ENCODE measurements at places on chromosomes 3 and 15.

DNA sequence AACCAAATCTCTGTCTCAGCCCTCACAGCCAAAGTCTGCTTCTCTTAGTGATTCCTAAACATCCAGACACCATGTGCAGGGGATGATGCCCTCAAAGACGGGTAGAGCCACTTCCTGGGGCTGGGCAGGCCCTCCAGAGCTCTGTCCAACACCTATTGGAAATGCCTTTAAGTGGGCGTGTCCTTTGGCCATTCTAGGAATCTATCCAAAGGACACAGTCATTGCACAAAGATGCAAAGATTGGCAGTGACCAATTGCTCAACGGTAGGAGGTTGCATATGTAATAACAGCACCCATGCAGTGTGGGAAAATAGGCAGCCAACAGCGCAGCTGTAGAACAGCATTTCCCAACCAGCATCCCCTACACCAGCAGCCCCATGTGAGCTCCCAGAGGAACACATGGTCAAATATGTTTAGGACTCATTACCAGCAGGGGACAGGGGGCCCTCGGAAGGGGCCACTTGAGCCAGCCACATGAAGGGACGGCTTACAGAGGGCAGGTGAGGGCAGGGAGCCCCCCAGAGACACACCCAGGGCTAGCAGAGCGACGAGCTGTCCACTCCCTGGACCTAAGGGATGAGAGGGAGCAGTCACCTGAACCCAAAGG, 142.8 kb upstream of the IQSEC1 start:
- no peak for DNase-seq

GRCh38 chr3:58266577-58266976, 29.0 kb downstream of the ABHD6 start:
- DNase-seq: no peak

GRCh38 chr3:187210545-187211327, 13.4 kb downstream of the RTP1 start:
- no peak for DNase-seq

- DNase-seq: no peak
Observed at GRCh38 chr15:72281713-72282112, 9.4 kb upstream of the PARP6 start.

DNA sequence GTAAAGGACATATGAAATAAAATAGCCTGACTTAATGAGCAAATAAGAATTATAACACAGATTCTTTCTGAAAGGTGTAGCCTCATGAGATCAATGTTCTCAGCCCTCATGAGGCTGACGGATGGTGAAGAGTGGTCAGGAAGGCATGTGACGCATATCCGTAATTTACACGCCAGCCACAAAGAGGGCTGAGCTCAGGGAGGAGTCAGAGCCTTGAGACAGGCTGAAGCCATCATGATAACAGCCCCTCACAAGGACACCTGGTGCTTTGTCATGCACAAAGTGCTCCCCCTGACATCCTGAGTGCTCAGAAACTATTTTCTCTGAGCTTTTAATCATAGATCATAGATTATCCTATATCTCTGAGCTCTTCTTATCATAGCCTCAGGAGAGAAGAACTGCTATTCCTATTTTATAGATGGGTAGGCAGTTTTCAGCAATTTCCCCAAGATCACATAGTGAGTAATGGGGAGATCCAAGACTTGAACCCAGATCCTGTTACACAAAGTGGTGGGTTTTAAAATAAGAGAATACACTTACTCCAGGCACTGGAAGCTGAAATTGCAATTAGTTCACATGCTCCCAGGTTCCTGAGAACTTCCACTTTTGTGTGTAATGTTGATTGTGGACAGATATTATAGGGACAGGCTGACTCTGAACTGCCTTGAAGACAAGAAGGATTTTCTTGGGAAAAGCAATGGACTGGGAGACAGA, 267.1 kb downstream of the RPLP1 start:
- DNase-seq: peak; percentile 21

DNA sequence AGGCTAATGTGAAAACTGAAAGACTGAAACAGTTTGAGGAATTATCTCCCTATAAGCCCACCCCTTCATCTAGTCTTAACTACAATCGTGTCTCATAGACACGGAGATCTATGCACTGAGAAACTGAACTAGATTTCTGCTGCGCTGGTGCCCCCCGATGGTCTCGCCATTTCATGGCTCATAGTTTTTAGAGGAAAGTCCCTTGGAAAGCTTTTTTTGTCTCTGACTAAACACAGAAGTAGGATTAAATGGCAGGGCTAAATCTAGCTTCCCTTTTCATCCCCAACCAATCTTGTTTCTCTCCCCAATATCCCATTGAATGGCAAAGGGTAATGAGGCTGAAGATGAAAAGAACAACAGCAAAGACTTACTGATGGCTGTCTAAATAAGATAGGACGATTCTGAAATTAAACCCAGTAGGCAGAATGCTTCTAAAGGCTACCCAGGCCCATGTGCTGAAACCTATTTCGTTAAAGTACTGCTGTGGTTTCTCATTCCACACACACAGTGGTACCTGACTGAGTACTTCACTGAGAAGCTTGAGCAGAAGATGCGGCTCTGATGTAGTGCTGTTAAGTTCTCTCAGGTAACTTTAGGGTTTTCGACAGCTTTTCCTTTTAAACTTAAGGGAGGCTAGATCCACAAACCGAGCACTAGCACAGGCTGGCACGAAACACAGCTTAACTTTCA, 142.7 kb downstream of the GADL1 start:
- DNase-seq: peak; percentile 52

- DNase-seq: no peak
Observed at GRCh38 chr3:127258733-127259132, 29.1 kb downstream of the PRR20G start.

- DNase-seq: no peak
Observed at GRCh38 chr3:37751537-37751936, 110.1 kb upstream of the CTDSPL start.

DNA sequence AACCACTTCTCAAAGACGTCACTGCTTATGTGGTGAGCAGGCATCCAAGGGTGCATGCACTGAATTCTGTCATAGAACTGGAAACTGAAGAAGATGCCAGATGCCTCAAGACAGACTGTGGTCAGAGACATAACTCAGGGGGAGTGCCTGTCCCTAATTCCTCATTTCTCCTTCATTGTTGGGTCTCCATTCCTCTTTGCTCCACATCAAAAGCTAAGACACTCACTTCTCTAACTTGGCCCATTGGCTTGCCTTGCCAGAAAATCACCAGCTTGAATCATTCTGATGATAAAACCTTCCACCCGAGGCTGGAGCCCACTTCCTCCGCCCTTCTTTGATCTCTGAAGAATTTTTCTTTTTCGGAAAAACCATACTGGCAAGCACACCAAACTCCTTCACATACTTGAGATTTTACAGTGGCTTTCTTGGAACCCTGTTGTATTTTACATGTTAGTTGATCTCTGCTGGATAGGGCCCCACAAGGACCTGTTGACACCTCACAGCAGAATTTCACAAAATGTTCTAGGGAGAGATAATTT, 69.9 kb downstream of the COL8A1 start:
- no peak for DNase-seq

- DNase-seq: no peak
Observed at GRCh38 chr3:4588466-4588865, 95.3 kb downstream of the ITPR1 start.

DNA sequence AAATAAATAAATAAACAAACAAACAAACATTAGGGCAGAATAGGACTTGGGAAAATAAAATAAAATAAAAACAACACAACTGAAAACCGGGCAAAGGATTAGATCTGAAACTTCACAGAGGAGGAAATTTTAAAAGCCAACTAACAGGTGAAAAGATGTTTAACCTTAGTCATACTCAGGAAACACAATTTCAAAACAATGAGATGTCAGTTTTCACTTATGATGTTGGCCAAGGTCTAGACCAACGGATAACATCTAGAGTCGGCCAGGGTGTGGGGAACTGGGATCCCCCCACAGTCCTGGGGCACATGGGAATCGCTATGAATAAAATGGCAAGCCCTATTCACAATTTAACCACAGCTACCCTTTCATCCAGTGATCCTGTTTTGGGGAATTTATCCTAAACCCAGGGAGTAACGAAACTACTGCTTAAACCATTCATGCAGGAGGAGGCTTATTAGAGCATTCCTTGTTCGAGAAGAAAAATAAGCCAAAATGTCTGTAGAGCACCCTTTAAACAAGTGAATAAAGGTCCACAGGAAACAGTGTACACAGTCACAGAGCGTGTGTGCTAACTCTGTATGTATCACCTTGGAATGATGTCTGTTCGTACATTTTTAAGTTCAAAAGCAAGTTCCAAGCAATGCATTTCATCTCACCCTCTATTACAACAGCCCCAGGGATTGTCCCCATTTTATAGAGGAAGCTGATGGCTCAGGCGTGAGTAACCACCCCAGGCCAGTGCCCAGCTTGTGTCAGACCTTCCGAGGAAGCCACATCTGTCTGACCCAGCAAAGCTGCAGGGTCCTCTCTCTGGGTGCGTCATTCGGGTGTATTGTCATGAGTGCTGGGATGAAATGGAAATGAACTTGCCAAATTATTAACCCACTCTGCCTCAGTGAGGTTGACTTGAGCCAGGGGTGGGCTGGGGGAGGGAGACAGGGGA, 6.3 kb upstream of the ANPEP start:
- no peak for DNase-seq

- no peak for DNase-seq
Observed at GRCh38 chr15:95988574-95988887, 342.0 kb upstream of the NR2F2 start.

DNA sequence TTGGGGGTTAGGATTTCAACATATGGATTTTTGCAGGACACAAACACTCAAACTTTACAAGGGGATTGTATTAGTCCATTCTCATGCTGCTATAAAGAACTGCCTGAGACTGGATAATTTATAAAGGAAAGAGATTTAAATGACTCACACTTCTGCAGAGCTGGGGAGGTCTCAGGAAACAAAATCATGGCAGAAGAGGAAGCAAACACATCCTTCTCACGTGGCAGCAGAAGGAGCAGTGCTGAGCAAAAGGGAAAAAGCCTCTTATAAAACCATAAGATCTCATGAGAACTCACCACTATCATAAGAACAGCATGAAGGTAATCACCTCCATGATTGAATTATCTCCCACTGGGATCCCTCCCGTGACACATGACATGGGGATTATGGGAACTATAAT, 1183.1 kb downstream of the ZPLD1 start:
- DNase-seq: no peak

DNA sequence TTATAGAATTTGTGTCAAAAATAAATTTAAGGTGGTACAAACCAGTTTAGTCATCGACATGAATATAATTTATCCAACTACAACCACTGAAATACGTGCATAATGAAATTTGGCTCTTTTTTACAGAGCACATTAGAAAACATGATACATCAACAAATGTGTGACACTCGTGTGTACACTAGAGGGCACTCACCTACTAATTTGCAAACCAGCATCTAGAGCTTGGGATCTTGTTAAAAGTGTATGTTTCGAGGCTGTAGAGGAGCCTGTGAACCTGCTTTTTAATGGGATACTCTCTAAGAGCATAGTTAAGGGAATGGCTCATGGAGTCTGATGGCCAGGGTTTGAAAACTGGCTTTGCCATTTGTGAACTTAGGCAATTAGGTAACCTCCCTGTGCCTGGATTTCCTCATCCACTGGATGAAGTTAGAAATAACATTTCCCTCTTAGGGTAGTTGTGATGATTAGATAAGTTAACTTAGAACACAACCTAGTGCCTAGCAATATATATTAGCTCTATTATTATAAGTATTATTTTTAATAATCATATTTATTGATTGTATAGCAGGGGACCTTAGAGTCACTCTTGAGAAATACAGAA, 8.8 kb upstream of the CPOX start:
- DNase-seq: no peak

DNA sequence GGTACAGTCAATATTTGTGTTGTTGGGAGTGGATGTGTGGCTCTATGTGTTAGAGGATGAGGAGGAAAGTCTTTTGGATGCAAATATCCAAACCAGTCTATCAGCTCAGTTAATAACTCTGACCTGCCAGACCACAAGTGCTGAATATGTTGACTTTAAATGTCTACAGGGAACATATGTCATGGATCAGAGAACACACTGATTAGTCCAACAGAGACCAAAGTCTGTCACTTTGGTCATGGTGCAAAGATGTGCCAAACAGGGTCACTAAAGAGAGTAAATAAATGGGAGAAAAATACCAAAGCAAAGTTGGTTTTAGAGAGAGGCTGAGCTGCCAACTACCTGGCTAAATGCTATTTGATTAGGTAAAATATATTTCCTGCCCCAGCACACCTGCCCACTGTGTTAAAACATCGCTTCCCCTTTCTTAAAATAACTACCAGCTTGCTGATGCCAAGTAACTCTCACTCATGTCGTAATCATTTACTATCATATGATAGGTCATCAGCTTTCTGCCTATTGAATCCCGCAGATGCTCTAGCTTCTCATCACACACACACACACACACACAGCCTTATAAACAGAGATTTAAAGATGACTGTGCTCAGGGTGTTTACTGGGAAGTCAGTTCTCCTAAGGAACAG, 173.3 kb downstream of the PDZRN3 start:
- DNase-seq: no peak

GRCh38 chr3:138443091-138443490, 8.7 kb downstream of the ESYT3 start:
- DNase-seq: no peak

DNA sequence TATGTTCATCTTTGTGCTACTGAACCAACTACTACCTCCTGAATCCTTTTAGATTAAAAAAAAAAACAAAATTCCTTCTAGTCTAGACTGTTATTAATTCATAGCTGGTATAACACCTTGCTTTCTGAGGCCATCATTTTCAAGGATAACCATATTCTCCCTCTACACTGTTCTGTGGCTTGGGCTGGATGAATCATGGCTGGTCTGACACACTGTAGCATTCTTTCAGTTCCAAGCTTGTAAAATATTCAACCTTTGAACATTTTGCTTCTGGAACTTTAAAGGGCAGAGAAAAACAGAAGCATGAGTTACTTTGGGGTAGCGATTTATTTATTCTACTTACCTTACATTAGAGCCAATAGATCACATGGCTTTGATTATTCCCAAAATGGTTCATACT, 7.6 kb downstream of the HSPBAP1 start:
- DNase-seq: no peak

GRCh38 chr3:44974416-44974815, 1.6 kb downstream of the ZDHHC3 start:
- no peak for DNase-seq

GRCh38 chr3:143203142-143203541, 83.6 kb downstream of the CHST2 start:
- no peak for DNase-seq

GRCh38 chr3:38015485-38015884, 14.0 kb downstream of the PLCD1 start:
- no peak for DNase-seq

- no peak for DNase-seq
Observed at GRCh38 chr3:161070252-161070930, 34.8 kb downstream of the B3GALNT1 start.

DNA sequence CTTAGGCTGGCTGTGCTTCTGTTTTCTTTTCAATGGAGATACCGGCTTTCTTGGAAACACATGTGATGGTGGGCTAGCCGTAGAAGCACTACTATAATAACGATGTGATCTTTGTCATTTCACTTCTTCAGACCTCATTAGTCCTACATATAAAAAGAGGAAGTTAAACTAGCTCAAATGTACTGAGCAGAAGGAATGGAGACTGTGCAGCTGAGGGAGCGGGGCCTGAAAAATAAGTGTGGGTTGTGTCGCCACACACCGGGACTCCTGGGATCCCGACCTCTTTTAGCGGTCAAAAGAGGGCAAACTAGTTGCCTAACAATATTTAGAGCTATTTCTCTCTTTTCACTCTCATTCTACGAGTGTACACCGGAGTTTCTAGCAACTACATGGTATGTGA, 1.0 kb upstream of the RNF7 start:
- no peak for DNase-seq
